HFFc6 (cell line): ENCODE measurements at places on chromosomes 11 and 22.

- DNase-seq = no peak
These were observed 560.0 kb downstream of the TMEM135 start for GRCh38 chr11:87597725-87598124.

DNA sequence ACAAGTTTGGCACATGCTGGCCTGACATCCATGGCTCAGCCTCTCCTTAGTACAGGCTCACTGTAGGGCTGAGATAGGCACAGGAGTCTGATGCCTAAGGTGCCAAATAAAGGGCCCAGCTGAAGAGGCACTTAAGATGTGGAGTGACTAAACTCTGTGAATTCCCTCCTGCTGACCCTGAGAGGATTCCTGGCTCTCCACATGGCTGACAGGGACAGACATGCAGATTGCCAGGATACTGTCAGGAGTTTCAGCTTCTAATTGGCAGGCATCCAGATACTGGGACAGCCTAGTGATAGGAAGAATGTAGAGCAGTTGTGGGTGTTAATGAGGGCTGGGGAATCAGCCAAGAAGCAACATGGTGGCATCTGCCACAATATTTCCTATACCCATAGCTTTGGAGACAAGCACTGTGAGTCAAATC, 558.7 kb downstream of the INSC start:
- no peak for DNase-seq

DNA sequence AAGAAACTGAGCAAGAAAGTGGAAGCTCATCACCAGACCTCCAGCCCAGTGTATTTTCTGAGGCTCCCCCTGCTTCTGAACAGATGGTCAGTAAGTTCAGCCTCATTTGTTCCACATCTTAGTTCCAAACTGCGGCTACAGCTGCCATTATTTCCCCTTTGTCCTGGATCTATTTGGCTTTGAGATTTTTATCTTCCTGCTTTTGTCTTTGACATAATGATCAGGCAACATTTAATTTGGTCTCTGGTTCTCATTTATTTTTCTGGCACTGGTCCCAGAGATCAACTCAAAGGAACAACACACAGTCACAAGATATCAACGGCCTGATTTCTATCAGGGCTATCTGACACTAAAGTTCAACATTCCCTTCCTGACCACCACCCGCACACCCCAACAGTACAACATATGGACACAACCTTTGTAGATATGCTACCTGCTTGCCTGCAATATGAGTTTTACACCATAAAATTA, 137.5 kb downstream of the FAM76B start:
- DNase-seq = no peak

- peak; percentile 37 for DNase-seq
These were observed 4.3 kb upstream of the ACR start for GRCh38 chr22:50733521-50734342.

- no peak for DNase-seq
These were observed at the start of gene FAM181B for GRCh38 chr11:82733444-82734119. TSS of gene FAM181B (minus strand) at chr11:82733864. CDS start at chr11:82733729, 135 bp downstream.

- no peak for DNase-seq
These were observed 51.3 kb upstream of the TOP3B start for GRCh38 chr22:22033803-22034468.

GRCh38 chr11:77799338-77799737, 21.2 kb downstream of the RSF1 start:
- DNase-seq = no peak

DNA sequence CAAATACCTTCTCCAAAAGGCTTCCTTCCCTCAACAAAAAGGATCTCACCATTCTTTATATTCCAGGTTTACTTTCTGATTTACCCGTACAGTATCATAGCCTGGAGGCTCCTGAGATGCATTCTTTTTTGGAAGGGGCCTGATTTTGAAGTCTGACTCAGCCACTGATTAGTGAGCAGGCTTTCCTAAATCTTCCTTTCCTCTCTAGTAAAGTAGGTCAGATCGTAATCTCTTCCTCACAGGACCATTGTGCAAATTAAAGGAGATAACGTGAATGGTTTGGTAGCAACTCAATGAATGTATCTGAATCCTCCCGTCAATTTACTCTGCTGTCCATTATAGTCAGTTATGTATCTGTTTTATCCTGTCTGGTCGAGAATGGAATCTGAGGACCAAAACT, 227.7 kb upstream of the ANO5 start:
- DNase-seq = no peak

GRCh38 chr22:33747029-33747428, 173.2 kb downstream of the LARGE1 start:
- DNase-seq = no peak

GRCh38 chr11:123235117-123235655, 40.1 kb upstream of the CLMP start:
- no peak for DNase-seq

DNA sequence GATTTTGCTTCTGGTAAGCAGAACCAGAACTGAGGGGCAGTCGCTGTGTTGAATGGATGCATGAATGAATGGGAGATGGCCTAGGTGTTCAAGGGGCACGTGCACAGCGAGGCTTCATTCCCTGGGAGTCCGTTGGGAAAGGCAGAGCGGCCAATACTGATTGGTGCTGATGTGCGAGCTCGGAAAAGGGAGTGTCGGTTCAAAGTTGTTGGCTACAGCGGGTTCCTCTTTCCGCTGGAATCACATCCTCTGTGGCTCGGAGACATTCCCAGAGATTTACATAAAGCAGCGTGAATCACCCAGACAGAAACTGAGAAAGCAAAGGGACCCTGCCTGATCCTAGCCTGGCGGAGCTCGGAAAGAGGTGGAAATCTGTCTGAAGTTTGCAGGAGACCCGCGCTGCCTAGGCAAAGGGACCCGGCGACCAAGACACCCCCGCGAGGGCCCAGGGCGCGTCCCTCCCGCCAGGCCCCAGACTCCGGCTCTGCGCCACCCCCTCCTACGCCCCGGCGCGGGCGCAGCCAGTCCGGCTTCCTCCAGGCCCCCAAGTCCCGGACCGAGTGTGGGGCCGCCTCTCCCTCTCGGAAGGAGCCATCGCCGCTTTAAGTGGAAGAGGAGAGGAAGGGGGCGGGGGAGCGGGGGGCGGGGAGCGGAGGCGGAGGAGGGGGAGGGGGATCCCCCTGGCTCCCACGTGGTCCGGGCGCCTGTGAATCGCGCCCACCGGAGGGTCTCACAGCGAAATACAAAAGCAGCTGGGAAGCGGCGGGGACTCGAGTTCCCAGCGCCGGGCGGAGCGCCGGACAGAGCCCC, at the start of gene FJX1:
Gene FJX1, plus strand, starts transcription at position 774 of the 810 bp plus-strand sequence. CDS start 177 bp downstream, outside the sequence.
- peak; percentile 93 for DNase-seq
